GOT3 (cell line): ENCODE measurements at places on chromosomes 2 and 18.

GRCh38 chr2:190129421-190130199 is 67.1 kb upstream of the MSTN start:
- no peak for DNase-seq

DNA sequence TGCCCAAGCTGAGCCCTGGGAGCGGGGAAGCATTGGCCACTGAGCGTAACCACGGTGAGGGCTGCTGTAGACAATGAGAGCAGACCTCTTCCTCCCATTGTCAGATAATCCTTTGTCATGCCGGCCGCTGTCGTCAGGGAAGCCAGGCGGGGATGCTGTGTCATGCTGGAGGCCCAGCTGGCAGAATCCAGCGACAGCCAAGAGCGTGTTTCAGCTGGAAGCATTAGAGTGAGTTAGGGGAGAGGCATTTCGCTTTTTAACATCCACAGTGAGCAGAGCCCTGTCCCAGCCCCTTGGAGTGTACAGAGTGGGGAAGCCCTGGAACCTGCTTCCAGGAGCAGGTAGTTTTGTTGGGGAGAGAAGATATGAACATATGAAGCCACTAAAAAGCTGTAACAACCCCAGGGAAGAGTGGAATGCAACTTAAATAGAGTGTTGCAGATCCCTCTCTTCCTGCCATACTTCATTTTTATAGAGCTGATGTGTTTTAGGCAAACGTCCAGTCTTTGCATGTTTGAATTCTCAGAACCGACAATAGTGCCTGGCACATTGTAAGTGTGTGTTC is 7.0 kb downstream of the CTIF start:
- no peak for DNase-seq

- DNase-seq: peak; percentile 26
Measured at GRCh38 chr2:237201461-237202287, 116.0 kb downstream of the COPS8 start.

- DNase-seq: no peak
Measured at GRCh38 chr2:59888706-59889105, 664.7 kb downstream of the BCL11A start.

- DNase-seq: no peak
Measured at GRCh38 chr2:8234253-8234652, 447.6 kb upstream of the ID2 start.

GRCh38 chr2:48508461-48509124 is 21.4 kb upstream of the STON1 start:
- no peak for DNase-seq

DNA sequence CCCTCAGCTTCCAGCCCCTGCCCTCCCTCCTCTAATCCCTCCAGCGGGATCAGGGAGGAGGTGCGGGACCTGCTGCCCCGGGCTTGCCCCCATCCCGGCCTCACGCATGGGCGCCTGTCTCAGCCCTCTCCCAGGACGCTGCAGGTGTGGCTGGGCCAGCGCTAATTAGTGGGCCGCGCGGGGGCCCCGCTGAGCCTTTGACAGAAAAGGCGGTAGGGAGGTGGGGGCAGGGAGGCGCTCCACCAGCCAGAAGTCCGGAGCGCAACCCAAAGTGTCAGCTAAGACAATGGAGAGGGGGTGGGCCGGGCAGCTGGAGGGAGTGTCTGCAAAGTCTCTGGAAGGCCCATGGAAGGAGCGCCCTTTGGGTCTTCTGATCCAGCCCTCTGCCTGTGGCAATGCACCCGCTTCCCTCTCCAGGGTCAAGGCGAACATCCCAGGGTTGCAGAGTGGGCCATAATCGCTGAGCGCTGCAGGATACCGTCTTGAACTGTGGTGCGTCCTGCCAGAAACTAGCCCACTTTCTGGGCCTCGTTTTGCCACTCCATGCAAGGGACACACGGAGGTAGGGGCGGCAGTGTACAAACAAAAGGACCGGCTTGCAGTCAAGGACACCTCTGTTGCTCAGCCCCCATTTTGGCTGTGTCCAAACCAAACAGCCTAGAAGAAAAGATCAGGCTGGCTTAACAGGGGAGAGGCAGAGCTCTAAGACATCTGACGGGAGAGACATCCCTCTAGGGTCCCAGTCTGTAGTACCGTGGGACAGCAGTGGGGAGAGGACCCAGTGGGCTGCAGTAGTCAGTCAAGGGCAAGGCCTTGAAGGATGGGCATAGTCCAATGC is 3.5 kb downstream of the ATP6V1B1 start:
- DNase-seq: no peak

DNA sequence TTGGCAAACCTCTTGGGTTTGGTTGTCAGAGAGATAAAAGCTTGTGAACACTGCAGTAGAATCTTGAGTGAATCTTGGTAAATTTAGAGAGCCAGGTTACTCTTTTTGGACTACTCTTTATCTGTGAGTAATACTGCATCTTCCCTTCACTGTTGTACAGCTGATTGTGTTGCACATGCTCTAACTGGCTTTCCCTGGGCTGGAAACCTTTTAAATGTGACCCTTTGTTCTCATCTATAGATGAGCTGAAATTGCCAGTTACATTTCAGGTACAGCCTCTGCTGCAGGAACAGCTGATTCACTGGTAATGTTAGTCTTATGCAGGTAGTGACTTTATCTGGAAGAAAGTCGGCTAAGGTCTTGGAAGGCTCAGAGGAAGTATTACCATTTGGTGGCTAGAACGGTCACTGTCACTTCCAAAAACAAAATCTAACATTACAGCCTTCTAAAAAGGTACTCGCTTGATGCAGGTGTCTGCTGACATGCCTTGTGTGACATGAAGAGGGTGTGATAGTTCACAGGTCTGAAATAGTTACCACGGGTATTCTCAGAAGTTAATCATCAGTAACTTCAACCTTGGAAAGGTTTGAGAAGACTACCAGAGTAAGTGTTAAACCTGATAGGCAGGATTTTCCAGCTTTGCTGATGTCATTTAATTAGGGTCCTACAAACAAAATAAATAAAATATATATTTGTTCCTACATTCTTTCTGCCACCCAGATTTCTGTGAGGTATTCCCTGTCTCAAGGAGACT is 851.1 kb downstream of the SLC4A3 start:
- DNase-seq: no peak

- DNase-seq: no peak
Measured at GRCh38 chr18:75612456-75612855, 185.0 kb upstream of the SMIM21 start.

- no peak for DNase-seq
Measured at GRCh38 chr18:46320297-46320696, 216.1 kb downstream of the HAUS1 start.

GRCh38 chr2:160270571-160271113 is 70.6 kb upstream of the ITGB6 start:
- DNase-seq: no peak

- no peak for DNase-seq
Measured at GRCh38 chr2:172021955-172022354, 22.2 kb downstream of the METAP1D start.

GRCh38 chr2:118539290-118539689 is 308.2 kb downstream of the EN1 start:
- DNase-seq: no peak

- DNase-seq: no peak
Measured at GRCh38 chr18:46343931-46344372, 239.8 kb downstream of the HAUS1 start.
